Activated CD8-positive, alpha-beta memory T cell treated with anti-CD3 and anti-CD28 coated beads for 1 hour (primary cell): ENCODE measurements at places on chromosomes 1 and 21.

GRCh38 chr1:30714025-30714424 lies 9.4 kb downstream of the MATN1 start:
- no peak for DNase-seq

- DNase-seq = no peak
Measured at GRCh38 chr1:201384406-201384782, 6.9 kb upstream of the TNNT2 start.

- no peak for DNase-seq
Measured at GRCh38 chr1:179831852-179832699, 45.5 kb downstream of the TOR1AIP2 start.

GRCh38 chr1:202599669-202600431 lies 110.4 kb downstream of the SYT2 start:
- no peak for DNase-seq

DNA sequence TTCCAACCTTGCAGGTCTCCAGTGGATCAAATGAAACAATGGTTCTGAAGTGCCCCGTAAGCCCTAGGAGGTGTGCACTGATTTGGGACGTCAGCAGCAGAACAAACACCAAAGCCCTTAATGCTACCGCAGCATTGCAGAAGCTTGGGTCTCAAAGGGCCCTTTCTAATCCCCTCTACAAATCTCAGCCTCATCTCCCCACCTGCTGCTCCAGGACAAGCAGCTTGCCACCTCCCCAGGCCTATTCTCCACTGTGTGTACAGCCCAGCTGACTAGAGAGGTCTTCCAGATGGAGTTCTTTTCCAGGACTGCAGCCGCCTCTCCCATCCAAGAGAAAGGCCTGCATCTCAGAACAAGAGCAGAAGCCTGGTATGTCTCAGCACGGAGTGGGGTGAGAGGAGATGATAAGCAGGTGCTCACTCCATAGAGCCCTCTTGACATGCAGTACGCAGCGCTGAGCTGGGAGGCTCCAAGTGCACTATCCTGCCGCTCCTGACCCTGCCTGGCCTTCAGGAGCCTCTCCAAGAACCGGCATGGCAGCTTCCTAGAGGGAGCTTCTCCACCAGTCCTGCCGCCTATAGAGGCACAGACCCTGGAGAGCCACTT lies 46.3 kb downstream of the MRPL37 start:
- DNase-seq = no peak

GRCh38 chr1:96552451-96552850 lies 169.1 kb upstream of the PTBP2 start:
- DNase-seq = no peak

GRCh38 chr1:226995365-226996332 lies 55.6 kb downstream of the COQ8A start:
- no peak for DNase-seq

- no peak for DNase-seq
Measured at GRCh38 chr1:224432672-224433040, 1.9 kb downstream of the WDR26 start.

GRCh38 chr1:50705699-50706098 lies 254.4 kb downstream of the FAF1 start:
- DNase-seq = no peak

GRCh38 chr1:14137411-14138134 lies 437.6 kb downstream of the PRDM2 start:
- no peak for DNase-seq

GRCh38 chr1:170929412-170929834 lies 5.9 kb upstream of the MROH9 start:
- DNase-seq = no peak

- no peak for DNase-seq
Measured at GRCh38 chr1:226525750-226526149, 22.8 kb upstream of the STUM start.

- no peak for DNase-seq
Measured at GRCh38 chr21:45319461-45320211, 31.9 kb upstream of the POFUT2 start.

DNA sequence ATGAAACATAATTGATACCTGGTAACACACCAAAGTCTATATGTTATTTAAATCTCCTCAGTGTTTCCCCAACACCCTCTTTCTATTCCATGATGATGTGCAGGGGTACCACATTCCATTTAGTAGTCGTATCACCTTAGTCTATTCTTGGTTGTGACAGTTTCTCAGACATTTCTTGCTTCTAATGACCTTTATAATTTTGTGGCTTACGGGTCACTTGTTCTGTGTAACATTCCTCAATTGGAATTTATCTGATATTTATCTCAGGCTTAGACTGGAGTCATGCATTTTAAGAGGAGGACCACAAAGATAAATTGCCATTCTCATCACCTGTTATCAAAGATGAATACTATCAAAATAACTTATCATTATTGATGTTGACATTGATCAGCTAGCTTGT lies 679.6 kb downstream of the USP25 start:
- DNase-seq = no peak

- DNase-seq = no peak
Measured at GRCh38 chr1:161307892-161308638, 1.7 kb downstream of the MPZ start.

DNA sequence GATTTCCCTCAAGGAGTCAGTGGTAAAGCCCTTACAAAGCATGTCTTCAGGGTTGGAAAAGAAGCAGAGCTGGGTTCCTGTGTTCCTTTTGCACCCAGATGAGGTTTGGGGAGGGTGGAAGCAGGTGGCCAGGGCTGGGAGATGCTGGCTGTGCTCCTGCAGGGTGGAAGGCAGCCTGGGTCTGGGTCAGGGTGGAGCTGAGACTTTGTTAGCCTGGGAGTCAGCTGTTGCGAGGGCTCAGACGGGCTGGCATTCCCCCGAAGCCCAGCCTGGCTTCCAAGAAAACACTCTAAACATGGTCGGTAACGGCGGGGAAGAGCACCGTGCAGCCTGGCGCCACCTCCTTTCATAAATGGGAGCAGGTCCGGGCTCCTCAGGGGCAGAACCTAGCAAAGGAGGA lies 43.7 kb upstream of the EPS8L3 start:
- DNase-seq = no peak
